ENCODE measurements at places on chromosomes 16 and 17.

DNA sequence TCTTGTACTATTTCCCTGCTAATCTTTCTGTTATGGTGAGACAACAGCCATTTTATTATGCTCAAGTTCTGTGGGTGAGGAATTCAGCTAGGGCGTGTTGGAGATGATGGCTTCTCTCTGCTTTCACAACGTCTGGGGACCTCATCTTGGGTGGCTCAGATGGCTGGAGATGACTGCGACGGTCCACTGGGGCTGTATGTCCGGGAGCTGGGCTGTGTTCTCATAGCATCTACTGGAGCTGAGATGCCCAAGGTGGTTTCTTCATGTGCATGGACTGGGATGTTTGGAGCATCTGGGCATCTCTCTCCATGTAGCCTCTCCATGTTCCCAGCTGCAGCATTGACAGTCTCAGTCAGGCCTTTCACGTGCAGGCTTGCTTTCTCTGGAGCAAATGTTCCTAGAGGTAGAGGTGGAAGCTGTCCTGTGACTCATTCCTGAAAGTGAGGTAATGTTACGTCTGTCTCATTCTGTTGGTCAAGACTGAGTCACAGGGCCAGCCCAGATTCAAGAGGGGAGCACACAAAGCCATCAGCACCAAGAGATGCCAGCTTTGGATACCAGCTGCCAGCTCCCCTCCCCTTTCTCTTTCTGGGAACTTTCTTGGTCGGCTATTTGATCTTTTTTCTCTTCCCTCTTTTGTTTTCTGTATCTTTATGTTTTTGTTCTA lies 96.2 kb downstream of the RAP1GAP2 start:
- no peak for DNase-seq

DNA sequence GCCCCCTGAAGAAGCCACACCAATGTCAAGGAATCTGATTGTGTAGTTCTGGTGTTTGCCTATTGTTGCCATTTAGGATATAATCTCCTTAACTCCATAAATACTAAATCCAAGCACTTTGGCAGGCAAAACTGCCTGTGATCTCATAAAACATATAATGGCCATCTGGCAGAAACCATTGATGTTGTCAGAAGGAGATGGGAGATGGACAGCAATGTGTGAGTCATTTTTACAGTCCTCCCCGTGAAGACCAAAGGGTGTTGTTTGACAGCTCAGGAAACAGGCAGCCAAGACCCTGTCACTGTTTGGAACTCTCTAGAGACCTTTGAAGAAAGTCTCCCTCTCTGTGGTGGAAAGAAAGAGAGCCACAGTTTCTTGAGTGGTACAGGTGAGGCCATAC lies 454.1 kb downstream of the HS3ST3B1 start:
- DNase-seq: no peak

- DNase-seq: no peak
Observed at GRCh38 chr16:67731071-67731752, 12.1 kb upstream of the GFOD2 start.

- DNase-seq: no peak
Observed at GRCh38 chr16:19382084-19382801, 35.4 kb upstream of the TMC5 start.

- no peak for DNase-seq
Observed at GRCh38 chr17:77884967-77885641, 73.4 kb upstream of the TNRC6C start.

DNA sequence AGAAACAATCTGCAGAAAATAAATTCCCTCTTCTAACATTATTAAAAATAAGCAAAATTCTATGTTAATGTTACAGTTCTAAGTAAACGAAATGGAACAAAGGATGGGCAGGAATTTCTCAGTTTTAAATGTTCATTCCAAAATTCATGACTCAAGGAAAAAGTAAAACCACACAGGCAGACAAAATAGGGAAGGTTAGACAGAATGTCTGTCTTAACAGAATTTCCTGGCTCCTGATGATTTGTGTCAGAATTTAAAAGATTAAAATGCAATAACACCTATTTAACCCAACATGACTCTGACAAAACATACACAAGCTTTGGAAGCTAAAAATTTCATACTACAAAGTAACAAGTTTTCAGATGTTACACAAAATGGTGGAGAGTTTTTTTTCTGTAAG lies 42.8 kb downstream of the SPOP start:
- no peak for DNase-seq

DNA sequence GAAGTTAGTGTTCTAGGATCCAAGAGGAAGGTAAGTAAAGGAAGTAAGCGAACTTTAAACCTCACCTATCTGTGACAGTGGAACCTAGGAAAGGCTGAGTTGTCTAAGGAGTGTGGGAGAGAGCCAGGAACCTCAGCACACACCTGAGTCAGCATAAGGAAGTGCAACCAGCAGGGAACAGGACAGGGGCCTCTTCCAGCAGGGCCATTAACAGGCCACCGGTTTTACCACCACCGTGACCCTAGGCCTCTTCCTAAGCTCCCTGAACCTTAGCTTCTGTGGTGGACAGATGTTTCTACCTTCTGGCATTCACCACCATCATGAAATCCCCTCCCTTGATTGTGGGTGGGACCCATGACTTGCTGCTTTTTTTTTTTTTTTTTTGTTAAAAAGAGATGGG lies 26.7 kb upstream of the GPATCH8 start:
- DNase-seq: no peak

DNA sequence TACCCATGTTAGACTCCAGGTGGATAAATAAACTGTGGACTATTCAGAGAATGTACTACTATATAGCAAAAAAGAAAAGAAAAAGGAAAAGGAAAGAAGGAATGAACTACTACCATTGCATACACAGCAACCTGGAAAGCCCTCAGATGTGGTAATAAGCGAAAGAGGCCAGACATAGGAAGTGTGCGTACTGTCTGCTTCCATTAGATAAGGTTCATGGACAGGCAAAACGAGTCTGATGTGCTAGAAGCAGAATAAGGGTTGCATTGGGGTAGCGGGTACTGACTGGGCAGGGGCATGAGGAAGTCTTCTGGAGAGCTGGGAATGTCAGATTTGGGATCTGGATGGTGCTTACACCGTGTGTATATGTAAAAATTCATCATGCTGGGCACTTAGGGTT lies 21.8 kb downstream of the CLEC16A start:
- no peak for DNase-seq

DNA sequence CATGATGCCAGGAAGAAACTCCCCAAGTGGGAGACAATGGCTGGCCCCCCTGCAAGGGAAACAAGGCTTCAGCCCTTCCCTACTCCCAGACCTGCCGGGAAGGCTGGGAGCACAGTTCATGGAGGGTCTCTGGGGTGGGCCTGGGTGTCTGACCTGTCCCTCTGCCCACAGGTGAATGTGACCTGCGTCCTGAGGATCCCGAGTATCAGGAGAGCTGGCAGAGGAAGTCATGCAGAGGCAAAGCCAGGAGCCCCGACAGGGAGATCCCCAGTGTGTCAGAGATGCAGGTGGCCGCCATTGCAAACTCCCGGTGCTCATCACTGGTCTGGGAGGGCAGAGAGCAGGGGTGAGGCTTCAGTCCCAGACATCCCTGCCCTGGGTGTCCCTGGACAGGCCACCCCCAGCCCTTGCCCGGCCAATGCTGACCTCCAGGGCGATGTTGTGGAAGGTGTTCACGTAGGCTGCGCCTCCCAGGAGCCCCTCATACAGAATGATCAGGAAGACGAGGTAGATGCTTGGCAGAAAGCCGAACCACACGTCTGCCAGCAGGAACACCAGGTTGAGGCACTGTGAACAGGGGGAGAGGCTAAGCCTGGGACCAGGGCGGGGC lies 5.3 kb upstream of the NPIPB7 start:
- no peak for DNase-seq

DNA sequence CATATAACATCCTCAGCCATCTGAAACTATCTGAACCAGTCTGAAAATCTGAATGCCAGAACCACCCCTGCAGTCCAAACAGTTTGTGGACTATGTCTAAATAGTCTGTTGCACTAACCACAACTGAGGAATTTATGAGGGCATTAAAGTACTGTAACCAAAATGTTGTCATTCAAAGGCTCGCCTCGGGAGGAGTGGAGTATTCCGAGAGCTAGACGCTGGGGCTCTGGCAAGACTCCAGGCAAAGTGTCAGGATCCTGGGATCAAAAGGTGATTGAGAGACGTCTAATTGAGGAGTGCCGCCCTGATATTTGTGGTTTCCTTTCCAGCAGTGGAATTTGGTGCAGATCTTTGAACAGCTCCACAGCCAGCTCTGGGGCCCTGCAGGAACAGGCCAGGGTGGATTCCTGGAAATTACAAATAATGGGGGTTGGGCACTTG lies 142.9 kb upstream of the MYOCD start:
- DNase-seq: no peak

DNA sequence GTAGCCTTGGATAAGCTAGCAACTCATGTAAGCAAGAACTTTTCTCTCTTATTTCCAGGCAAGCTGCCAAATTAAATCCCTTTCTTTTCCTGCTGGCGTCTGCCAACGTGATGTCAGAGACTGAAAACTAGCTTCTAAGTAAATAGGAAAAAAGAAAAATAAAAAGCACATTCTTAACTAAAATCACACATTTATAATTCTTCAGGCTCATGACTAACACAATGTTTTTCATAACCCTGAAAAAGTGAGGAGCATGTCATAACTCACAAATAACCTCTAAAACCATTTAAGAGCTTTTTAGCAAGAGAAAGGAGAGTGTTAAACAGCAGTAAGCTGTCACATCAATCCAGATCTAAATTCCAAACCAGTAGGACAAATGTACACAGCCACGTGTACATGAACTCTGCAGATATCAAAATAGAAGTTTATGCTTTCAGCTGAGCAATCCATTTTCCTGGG lies 110.0 kb downstream of the N4BP1 start:
- DNase-seq: no peak

DNA sequence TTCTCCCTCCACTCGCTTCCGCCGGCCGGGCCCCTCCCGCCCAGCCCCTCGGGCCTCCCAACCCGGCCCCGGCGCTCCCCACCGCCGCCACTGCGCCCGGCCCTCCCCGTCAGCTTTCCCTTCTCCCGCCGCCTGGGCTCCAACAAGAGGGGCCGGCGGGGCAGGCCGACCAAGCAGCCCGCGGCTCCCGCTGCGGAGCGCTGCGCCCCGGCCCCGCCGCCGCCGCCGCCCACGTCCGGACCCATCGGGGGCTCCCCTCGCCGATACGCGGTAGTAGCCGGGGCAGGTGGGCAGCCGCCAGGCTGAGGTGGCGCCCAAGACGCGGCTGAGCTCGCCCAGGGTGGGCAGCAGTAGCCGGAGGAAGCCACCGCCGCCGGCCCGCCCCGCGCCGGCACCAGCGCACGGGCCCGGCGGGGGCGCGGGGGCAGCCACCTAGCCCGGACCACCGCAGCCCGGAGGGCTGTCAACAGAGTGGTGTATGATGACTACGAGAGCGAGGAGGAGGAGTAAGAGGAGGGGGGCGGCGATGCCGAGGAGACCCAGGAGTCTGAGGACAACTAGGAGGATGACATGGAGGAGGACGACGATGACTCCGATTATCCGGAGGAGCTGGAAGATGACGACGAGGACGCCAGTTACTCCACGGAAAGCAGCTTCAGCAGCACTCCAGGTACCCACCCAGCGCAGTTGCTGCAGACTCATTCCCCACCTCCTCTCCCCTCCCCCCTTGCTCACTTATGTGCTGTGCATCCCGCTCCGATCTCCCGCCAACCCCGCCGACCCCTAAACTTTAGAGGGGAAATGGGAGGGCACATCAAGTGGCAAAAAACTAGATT lies 498 bp downstream of the LRRC37B start:
- DNase-seq: peak; percentile 4

GRCh38 chr16:15564604-15565339 lies 78.2 kb downstream of the MARF1 start:
- DNase-seq: no peak

- DNase-seq: no peak
Observed at GRCh38 chr16:12276576-12276975, 300.0 kb downstream of the SNX29 start.

DNA sequence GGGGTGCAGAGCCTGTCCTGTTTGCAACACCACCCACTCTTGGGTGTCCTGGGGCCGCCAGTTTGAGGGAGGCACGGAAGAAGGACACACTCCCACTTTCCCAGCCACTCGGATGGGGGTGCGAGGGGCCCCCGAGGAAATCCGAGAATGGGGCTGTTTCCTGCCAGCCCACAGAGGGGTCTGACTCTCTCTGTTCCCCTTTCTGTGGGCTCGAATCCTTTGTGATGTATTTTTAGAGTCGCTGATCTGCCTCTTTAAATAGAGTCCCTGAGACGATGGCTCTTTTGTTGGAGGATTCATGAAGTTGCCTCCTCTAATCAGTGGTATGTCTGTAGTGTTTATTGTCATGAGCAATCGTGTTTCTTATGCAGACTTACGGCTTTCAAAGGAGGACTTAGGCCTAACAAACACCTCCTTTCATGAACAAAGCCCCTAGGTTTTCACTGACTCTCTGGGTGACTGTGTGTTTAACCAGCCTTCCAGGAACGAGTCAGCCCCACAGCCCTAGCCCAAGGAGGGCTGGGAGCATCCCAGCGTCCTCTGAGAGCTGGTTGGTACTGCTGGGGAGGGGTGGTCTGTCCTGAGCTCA lies 29.1 kb downstream of the CIBAR2 start:
- no peak for DNase-seq

DNA sequence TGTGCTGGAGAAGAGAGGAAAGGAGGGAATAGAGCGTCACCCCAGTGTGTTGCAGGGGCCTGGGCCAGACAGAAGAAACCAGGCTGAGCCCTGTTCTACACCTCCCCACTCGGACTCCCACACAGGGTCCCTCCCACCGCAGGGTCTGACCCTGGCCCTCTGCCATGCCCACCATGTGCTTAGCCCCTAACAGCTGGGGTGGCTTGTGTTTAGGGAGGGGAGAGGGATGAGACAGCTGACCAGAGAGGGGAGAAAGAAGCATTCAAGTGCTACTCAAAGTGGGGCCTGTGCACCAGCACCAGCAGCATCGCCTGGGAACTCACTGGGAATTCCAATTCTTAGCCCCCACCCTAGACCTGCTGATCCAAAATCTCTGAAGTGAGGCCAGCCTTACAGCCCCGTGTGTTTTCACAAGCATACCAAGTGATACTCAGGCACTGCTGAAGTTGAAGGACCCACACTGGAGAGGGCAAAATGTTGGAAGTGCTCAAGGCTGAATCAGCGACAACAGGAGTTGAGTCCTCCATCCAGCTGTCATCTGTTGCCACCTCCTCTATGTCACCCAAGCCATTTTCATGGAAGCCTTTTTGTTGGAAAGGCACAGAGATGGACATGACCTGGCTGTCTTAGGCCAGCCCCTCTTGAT lies 47.0 kb downstream of the FZD2 start:
- DNase-seq: no peak

DNA sequence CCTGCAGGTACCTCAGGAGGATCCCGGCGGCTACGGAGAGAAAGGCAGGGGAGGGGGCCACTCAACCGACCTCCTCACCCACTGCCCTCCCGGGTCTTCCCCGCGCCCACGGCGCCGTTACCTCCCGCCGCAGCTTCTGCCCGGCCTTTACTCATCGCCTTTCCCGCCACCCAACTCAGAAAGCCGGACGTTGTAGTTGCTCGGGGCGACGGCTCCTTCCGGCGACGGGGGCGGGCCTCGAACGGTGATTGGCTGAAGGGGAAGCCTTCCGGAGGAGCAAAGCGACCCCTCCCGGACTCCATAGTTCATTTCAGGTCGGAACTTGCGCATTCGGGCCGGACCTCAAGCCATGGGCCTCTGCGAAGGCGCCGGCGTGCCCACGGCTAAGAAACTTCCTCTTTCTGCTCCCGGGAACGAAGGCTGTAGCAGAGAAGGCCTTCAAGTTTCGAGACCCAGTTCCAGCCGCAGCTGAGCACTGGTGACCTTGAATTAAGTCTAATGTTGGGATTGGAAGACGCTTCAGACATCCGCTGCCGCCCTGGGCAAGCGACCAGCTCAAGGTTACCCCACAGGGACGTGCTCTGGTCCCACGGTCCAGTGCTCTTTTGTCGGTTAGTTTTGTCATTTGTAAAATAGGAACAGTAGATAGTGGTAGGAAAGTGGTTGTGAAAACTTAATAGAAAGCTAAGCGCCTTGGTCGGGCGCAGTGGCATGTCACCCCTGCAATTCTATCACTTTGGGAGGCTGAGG lies at the start of gene PSMC3IP:
TSS of gene PSMC3IP (minus strand) at position 198 of the 750 bp plus-strand sequence. CDS start at position 155, 43 bp downstream.
- peak; percentile 94 for DNase-seq

All from NCI-H2227 treated with DMSO at 0.1 percent for 48 hours (cell line).